ENCODE measurements at places on chromosomes 1 and 21.

DNA sequence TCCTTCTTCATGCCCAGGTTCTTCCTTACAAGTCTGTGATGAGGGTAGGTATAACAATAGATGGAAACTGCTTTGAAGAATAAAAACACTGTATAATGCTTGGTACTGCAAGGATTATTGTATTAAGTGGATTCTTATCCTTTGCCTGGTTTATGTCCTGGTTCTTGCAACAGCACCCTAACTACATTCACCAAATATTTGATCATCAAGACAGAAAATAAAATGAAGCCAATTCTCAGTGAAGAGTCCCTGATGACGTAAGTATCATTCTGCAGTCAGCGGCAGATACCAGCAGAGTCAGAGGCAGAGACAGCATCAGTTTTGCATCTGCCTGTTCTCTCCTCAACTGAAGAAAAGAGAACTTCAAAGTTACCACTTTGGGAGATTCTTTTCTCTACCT, 19.7 kb downstream of the ARHGEF11 start:
- no peak for DNase-seq

DNA sequence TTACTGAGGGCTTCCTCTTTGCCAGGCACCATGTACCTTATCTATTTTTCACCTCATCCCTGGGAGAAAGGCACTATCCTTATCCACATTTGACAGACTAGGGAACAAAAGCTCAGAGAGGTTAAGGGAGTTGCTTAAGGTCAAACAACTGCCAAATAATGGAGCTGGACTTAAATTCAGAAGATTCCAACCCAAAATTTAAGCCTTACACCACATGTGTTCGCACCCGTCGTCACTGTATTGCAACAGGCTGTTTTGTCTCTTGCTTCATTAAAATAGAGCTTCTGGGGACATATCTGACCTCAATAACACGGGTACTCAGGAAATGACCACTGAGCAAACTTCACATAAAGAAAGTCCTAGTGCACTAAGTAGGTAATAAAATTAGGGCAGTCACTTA, 62.0 kb downstream of the TRABD2B start:
- no peak for DNase-seq

- no peak for DNase-seq
These were observed 221.8 kb upstream of the JUN start for GRCh38 chr1:59005491-59006288.

DNA sequence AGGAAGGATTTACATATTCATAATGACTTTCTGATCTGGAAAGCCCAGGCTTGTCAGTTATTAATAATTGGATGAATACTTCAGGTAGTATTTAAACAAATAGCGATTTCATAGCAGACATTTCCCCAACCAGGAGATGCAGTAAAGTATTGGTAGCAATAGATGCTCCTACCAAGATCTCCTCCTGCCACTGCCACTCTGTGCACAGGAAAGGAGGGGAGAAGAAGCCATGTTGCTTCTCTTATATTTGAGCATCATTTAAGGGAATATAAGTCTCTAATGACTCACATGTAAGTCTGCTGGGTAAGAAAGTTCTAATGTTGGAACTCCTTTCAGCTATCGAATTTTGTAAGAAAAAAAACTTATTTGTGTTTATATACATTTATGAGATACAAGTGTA, 420 bp upstream of the IFI16 start:
- DNase-seq: no peak

DNA sequence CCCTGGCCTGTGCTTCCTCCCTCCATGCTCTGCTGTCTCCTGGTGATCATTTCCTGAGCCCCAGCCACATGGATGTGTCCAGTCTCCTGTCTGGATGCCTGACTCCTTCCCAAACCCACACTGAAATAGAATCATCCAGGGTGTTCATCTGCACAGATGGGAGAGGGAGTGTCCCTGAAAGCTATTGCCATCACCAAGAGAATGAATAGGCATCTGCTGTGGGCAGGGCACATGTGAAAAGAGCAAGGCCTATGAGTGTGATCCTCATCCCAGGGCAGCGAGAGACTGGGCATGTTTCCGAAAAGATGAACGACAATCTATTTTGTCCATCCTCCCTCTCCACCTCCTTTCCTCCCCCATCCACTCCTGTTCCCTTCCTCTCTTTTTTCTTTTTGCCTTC, 5.0 kb downstream of the IGSF21 start:
- DNase-seq: no peak

- DNase-seq: no peak
These were observed 32.1 kb upstream of the HSPA13 start for GRCh38 chr21:14414932-14415508.

DNA sequence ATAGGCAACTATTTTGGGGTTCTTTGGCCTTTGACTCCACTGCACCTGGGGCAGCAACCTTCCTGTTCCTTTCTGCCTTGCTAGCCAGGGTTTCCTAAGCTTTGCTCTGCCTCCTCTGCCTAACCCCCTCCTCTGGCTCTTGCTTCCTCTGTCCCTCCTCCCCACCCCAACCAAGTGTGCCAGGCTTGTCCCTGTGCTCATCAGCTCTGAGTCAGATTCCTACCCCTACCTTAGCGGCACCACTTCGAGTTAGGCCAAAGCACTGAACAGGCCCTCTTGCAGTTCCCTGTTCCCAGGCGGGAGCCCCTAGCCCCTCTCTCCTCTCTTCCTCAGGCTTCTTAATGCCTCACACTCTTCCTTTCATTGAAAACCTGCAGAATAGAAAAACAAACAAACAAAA, 74.8 kb upstream of the HAO2 start:
- DNase-seq: no peak

GRCh38 chr1:89358287-89358893, 5.5 kb upstream of the GBP6 start:
- peak; percentile 78 for DNase-seq

GRCh38 chr1:44035726-44036408, 4.6 kb upstream of the SLC6A9 start:
- DNase-seq: no peak

- no peak for DNase-seq
These were observed 100.2 kb downstream of the DMRTB1 start for GRCh38 chr1:53559391-53559815.

DNA sequence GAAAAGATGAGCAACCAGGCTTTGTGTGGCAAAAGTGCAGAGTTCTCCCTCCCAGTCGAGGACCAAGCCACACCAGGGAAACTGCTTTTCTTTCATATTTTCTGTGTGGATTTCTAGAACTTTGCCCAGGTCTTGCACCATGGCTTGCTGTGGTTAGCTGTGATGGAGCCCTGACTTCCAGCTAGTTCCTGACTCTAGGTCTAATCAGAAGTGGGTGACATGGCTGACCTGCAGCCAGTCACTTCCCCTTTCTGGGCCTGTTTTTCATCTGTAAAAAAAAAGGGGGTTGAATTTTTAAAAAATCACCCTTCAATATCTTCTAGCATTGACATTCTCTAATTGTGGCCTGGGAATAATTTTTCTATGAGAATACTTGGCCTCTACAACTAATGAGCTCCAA, 491.2 kb upstream of the USP24 start:
- DNase-seq: no peak

All from CD4-positive, alpha-beta T cell treated with Interleukin-15 for 1 hour (primary cell).